ENCODE measurements at places on chromosomes 12 and 14.
A peak's percentile ranks its signal among the peaks of the same experiment; 100 is the strongest.

DNA sequence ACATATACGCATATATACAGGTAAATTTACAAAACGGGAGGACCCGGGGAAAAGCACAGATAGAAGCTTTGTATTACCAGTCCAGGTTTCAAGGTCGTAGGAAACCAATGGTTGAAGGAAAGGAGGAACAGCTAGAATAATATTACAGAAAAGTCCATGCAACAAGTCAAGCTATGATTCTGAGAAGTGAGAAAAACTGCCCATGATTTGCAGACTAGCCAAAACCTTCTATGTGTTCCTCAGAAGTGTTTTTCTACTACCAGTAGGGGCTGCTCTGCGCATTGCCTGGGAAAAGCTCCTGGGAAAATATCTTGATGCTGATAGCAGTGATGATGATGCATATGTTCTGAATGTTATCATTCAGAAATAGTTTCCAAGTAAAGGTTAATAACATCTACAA, 2.2 kb downstream of the PDZRN4 start:
- no peak for DNase-seq

DNA sequence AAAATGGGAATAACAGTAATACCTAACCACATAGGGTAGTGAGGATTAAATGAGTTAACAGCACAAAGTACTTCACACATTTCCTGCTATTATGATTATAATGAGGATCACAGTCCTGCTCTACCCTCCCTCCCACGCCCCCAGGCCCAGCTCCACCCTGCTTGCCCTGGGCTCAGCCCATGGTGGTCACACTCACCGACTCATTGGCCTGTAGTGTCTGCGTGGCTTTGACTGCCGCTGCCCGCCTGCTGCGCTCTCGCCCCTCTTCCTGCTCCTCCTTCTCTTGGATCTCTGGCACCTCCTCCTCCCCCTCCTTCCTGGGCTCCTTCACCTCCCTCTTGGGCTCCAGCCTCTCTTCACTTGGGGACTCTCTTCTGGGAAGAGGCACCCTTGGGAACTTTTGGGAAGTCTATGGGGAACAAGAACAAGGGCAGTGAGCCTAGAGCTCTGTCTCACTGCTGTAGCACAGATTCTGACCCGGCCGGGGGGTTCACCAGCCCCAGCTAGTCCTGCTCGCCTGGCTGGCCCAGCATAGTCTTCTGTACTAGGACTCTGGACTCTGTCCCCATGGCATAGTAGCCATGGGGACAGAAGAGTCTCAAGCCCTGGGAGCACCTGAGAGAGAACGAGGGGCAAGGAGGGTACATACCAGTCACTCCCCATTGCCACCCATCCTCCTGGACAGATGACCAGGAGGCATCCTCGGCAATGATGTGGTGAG, 7.1 kb upstream of the PNMA1 start:
- no peak for DNase-seq

DNA sequence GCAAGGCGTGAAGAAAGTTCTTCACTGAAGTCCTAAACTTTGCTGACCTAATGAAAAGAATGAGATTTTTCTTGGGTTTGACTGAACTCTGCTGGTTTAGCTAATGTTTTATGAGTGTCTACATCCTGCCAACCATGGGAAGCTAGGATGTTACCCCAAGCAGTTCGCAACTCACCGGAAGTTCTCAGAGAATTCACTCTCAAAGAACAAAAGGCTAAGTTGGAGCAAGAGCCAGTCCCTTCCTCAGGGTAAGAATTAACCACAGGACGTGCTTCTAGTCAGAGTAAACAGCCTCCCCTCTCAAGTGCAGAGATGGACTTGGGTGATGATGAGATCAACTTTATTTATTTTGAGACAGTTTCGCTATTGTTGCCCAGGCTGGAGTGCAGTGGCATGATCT, 37.3 kb downstream of the TCHP start:
- no peak for DNase-seq

GRCh38 chr12:127785986-127786590, 480.9 kb upstream of the TMEM132C start:
- no peak for DNase-seq

- DNase-seq: peak; percentile 29
These were observed 349.9 kb downstream of the ETNK1 start for GRCh38 chr12:22974865-22975264.

DNA sequence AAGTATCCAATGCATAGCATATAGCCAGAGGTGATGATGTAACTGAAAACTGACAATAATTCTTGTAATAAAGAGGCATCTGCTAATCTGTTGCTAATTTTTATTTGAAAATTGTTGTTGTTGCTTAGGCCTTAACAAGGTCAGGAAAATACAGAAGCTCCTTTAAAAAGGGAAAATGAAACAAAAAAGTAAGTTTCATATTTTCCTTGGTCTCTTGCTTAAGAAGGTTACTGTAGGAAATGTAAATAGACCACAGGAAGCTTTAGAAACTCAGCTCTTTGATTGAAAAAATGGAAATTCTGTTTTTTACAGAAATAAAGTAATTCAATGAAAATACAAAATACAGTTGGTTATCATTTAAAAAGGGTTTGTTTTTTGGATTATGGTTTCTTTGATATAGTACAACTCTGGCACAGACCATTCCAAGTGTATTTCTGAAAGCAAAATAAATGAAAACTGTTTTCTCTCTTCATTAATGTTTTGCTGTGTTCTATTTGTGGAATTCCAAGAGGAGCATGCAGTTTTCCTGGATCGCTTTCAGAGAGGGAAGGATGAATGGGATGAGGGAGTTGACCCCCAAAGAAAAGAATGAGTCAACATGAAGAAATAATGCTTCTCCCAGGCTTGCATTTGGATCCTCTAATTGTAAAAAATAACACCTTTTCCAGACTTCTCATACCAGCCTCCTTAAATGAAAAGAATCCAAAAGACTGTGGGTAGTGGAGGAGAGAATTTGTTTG, 398.0 kb upstream of the FAR2 start:
- DNase-seq: no peak

- DNase-seq: no peak
These were observed at the start of gene ABCC9 for GRCh38 chr12:21940549-21941505. ABCC9 (minus strand) TSS chr12:21941426; CDS start chr12:21936674, 4,752 bp downstream.

GRCh38 chr14:73662487-73662943, 17.7 kb downstream of the DNAL1 start:
- peak; percentile 65 for DNase-seq

GRCh38 chr12:3869433-3869832, 3.8 kb downstream of the PARP11 start:
- DNase-seq: no peak

GRCh38 chr12:84804691-84805473, 107.7 kb downstream of the SLC6A15 start:
- DNase-seq: no peak

- DNase-seq: peak; percentile 95
These were observed 35.7 kb upstream of the EML1 start for GRCh38 chr14:99757331-99758070.

- no peak for DNase-seq
These were observed 76.8 kb downstream of the DAD1 start for GRCh38 chr14:22512106-22512814.

- DNase-seq: no peak
These were observed 35.7 kb upstream of the GTF2A1 start for GRCh38 chr14:81256289-81256960.

DNA sequence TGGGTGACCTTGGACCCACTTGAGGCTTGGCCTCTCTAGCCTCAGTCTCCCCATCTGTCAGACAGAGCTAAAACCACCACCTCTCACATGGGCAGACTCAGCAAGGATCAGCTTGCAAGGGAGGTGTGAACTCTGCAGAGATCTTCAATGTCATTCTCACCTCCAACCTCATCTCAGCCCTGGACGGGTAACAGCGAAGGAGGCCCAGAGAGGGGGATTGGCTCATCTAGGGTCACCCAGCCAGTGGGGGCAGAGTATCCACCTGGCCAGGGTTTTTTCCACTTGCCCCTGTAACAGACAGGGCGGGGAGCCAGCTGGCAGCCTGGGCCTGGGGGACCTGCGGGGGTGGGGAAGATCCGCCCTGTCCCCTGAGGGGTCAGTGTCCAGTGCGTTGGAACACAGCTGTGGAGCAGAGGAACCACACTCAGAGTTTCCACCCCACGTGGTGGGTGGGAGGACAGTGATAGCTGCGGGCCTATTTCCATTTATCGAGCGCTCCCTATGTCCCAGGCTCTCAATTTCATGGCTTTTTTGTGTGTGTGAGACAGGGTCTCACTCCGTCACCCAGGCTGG, 27.4 kb downstream of the DTX1 start:
- DNase-seq: no peak

DNA sequence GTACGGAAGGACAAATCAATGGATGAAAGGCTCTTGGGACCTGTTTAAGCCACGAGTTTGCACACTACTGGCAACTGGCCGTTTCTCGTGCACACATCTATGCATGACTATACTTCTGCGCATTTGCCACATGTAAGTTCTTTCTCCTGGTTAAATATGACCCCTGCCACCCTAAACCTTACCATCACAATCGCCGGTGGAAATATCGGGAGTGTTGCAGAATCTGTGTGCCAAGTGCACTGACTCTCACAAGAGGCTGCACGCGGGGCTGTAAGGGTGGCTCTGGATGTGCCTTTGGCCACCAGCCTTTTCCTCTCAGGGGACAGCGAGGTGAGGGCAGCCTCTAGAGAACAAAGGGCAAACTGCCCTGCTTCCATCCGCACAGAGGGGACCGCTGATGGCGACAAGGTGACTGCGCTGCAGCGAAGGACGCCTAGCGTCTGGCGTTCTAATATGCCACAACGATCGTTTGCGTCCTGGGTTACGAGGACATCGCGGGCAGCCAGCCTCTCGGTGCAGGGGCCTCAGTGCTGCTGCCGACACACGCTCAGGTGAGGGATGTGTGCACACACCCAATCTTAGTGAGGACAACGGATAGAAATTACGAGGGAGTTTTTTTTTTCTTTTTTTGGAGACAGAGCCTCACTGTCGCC, 232.2 kb downstream of the PCNX1 start:
- DNase-seq: no peak

GRCh38 chr12:13368431-13368830, 171.9 kb downstream of the EMP1 start:
- DNase-seq: no peak

GRCh38 chr14:68853749-68854148, 60.9 kb upstream of the ZFP36L1 start:
- no peak for DNase-seq

- no peak for DNase-seq
These were observed 37.1 kb upstream of the LMNTD1 start for GRCh38 chr12:25590011-25590721.

GRCh38 chr12:953776-954175, 4.3 kb upstream of the RAD52 start:
- DNase-seq: no peak

- DNase-seq: no peak
These were observed 940.2 kb downstream of the GALC start for GRCh38 chr14:87052646-87053225.

GRCh38 chr14:58626431-58626831, 11.3 kb upstream of the DACT1 start:
- no peak for DNase-seq
